ENCODE measurements at places on chromosomes 3 and 15.

DNA sequence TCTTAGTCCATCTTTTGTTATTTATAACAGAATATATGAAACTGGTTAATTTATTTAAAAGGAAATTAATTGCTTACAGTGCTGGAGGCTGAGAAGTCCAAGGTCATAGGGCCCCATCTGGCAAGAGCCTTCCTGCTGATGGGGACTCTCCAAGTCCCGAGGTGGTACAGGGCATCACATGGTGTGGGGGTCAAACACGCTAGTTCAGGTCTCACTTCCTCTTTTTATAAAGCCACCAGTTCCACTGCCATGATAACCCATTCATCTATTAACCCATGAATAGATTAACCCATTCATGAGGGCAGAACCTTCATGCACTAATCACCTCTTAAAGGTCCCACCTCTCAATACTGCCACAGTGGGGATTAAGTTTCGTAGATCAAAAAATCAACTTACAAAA lies 659.3 kb downstream of the NAALADL2 start:
- H3K4me1 ChIP-seq, result no peaks in the 10 kb centered on the region
- H3K36me3 ChIP-seq, result no peaks in the 10 kb centered on the region
- H3K27ac ChIP-seq, result no peak overlapping the region
- DNase-seq, result peak; percentile 21

GRCh38 chr3:146912241-146913015 lies 307.3 kb upstream of the PLSCR5 start:
- H3K36me3 ChIP-seq, result no peaks in the 10 kb centered on the region
- H3K27me3 ChIP-seq, result no peaks in the 10 kb centered on the region
- H3K4me3 ChIP-seq, result no peak overlapping the region

DNA sequence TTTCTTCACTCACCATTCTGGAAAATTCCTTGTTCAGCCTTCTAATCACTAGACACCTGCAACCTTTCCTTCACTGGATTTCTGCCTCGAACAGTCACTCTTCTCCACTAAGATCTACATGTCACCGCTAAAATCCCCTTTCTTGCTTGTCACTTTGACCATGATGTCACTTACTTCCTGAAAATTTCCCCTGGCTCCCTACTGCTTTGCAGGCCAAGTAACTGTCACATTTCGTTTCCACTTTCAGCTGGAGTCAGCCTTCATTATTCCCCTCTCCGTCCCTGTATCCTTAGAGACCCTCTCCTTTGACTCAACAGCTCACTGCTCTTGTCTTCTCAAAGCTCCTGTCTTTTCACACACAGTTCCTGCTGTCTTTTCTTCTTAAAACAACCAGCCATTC lies 15.9 kb downstream of the CHL1 start:
- DNase-seq, result peak; percentile 50
- H3K27me3 ChIP-seq, result no peaks in the 10 kb centered on the region
- no peak overlapping the region for H3K27ac ChIP-seq
- H3K4me1 ChIP-seq, result no peaks in the 10 kb centered on the region
- no peak overlapping the region for H3K4me3 ChIP-seq

DNA sequence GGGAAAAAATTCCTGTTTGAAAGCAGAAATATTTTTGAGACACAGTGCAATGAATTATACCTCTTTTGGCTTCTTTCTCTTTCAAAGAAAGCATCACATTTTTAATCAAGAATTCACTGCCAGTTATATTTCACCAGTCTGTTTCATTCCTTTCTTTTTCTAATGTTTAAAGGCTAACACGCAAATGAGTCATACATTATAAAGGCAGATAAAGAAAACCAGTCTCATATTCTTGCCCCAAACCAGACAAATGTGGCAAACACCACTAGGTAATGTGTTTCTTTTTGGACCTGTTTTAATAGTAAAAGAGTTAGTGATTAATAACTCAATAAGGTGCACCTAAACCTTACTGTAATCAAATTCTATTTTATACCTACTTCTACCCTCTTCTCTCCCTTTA lies 83.8 kb downstream of the PLOD2 start:
- no peaks in the 10 kb centered on the region for H3K27me3 ChIP-seq
- H3K4me1 ChIP-seq, result no peaks in the 10 kb centered on the region
- DNase-seq, result no peak
- no peak overlapping the region for H3K27ac ChIP-seq
- H3K36me3 ChIP-seq, result no peaks in the 10 kb centered on the region

GRCh38 chr15:27219636-27220035 lies 248.7 kb downstream of the GABRG3 start:
- no peak for DNase-seq
- H3K36me3 ChIP-seq, result no peaks in the 10 kb centered on the region
- no peak overlapping the region for H3K27ac ChIP-seq
- no peak overlapping the region for H3K4me3 ChIP-seq
- H3K4me1 ChIP-seq, result no peaks in the 10 kb centered on the region

DNA sequence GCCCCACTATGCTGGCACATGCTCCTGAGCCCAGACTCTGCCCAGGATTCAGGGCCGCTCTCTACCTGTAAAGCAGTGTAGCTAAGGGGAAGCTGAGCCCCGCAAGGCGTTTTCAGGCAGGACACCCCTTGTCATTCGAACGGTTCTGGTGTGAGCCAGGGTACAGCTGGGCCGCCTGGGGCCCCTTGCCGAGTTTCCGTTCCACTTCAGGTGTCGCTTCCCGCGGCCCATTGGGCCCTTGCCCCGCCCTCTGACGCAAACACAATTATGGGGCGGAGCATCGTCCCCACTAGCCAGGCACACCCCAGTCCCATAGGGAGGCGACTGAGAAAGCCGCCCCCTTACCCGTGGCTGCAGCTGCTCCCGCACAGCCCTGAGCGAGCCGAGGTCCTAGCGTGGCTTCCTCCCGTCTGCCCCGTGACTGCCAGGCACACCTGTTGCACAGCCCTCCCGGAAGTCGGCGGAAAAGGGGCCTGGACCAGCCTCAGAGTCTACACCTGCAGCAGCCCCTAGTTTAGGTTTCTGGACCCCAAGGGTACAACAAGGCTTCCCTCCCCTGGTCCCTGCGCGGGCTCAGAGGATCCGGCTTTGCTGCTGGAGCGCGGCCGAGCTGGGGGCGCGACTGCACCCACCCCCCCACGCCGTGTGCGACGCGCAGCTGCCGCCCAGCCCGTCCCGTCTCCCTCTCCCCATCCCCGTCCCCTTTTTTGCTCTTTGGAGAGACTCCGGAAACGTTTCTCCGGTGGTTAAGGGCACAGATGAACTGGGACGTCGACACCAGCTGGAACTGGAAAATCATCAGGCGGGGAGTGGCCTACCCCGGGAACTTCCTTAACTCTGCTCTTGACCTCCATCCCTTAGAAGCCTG lies at the start of gene PLSCR2:
TSS of gene PLSCR2 (minus strand) at position 412 of the 868 bp plus-strand sequence. CDS start 9,657 bp downstream, outside the sequence.
- no peak within 1 kb of the TSS for H3K27ac ChIP-seq
- peaks cover 4% of the 10 kb centered on the region for H3K4me1 ChIP-seq
- peak within 1 kb of the TSS; percentile 52 for H3K4me3 ChIP-seq
- H3K36me3 ChIP-seq, result no peaks in the 10 kb centered on the region
- peak; percentile 8 for DNase-seq
- H3K27me3 ChIP-seq, result no peaks in the 10 kb centered on the region

GRCh38 chr3:111676211-111677006 lies 81.3 kb upstream of the ZBED2 start:
- peaks cover 17% of the 10 kb centered on the region for H3K4me1 ChIP-seq
- no peaks in the 10 kb centered on the region for H3K36me3 ChIP-seq
- no peak overlapping the region for H3K27ac ChIP-seq
- H3K4me3 ChIP-seq, result peak overlapping the region; percentile 67

- H3K36me3 ChIP-seq, result peaks cover 5% of the 10 kb centered on the region
- no peak overlapping the region for H3K27ac ChIP-seq
- H3K27me3 ChIP-seq, result no peaks in the 10 kb centered on the region
Measured at GRCh38 chr3:44950275-44950734, 25.7 kb downstream of the ZDHHC3 start.

DNA sequence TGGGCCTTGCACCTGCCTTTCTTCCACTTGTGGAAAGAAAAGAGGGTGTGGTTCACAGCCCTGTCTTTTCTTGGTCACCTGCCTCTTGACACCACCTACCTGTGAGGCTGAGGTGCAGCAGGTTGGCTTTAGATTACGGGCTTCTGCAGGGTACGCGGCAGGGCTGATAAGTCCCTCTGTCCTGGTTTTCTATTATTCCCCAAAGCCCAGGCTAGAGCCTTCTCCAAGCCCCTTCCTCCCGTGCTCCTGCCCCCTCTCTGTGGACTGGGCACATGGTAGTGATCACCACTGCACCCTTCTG lies 44.8 kb upstream of the HACD2 start:
- no peaks in the 10 kb centered on the region for H3K36me3 ChIP-seq
- no peaks in the 10 kb centered on the region for H3K27me3 ChIP-seq
- no peak overlapping the region for H3K27ac ChIP-seq
- DNase-seq, result no peak
- no peaks in the 10 kb centered on the region for H3K4me1 ChIP-seq
- H3K4me3 ChIP-seq, result no peak overlapping the region

- H3K4me1 ChIP-seq, result no peaks in the 10 kb centered on the region
- DNase-seq, result no peak
- no peak overlapping the region for H3K27ac ChIP-seq
- no peak overlapping the region for H3K4me3 ChIP-seq
- H3K36me3 ChIP-seq, result no peaks in the 10 kb centered on the region
Measured at GRCh38 chr3:154730186-154730585, 300.2 kb upstream of the GPR149 start.

GRCh38 chr3:117586161-117586560 lies 876.6 kb downstream of the TUSC7 start:
- no peak for DNase-seq
- H3K4me1 ChIP-seq, result no peaks in the 10 kb centered on the region
- no peaks in the 10 kb centered on the region for H3K36me3 ChIP-seq
- H3K27me3 ChIP-seq, result no peaks in the 10 kb centered on the region
- H3K4me3 ChIP-seq, result no peak overlapping the region
- no peak overlapping the region for H3K27ac ChIP-seq

DNA sequence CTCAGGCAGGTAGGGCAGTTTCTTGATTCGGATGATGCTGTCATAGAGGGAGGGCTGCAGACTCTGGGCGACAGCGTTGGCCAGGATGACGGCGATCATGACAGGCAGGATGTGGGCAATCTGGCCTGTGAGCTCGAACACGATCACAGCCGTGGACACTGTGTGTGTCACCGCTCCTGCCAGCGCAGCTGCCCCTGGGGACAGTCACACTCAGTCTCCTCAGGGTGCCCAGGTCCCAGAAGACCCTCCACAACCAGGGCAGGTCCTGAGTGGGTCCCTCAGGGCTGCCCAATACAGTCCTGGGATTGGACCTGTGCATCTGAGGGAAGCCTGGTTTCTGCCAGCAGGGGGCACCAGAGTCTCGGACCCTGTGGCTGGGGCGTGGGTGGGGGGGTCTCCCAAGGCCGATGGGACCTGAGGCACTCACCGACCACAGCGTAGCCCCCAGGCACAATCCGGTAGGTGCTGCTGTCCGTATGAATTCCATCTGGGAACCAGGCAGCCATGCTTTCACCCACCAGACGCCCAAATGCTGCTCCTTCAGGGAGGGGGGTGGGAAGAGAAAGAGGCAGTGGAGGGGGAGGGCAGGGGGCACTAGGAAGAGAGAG lies 7.2 kb downstream of the CLCN2 start:
- no peaks in the 10 kb centered on the region for H3K4me1 ChIP-seq
- H3K36me3 ChIP-seq, result no peaks in the 10 kb centered on the region
- H3K27me3 ChIP-seq, result no peaks in the 10 kb centered on the region
- DNase-seq, result no peak
- no peak overlapping the region for H3K27ac ChIP-seq

GRCh38 chr3:128994581-128995546 lies 988 bp upstream of the CFAP92 start:
- 0 out of 2 replicates have a peak, but pooled peaks cover 4% of the 10 kb centered on the region for H3K4me1 ChIP-seq
- no peak overlapping the region for H3K27ac ChIP-seq
- H3K27me3 ChIP-seq, result peaks cover 13% of the 10 kb centered on the region
- no peaks in the 10 kb centered on the region for H3K36me3 ChIP-seq

DNA sequence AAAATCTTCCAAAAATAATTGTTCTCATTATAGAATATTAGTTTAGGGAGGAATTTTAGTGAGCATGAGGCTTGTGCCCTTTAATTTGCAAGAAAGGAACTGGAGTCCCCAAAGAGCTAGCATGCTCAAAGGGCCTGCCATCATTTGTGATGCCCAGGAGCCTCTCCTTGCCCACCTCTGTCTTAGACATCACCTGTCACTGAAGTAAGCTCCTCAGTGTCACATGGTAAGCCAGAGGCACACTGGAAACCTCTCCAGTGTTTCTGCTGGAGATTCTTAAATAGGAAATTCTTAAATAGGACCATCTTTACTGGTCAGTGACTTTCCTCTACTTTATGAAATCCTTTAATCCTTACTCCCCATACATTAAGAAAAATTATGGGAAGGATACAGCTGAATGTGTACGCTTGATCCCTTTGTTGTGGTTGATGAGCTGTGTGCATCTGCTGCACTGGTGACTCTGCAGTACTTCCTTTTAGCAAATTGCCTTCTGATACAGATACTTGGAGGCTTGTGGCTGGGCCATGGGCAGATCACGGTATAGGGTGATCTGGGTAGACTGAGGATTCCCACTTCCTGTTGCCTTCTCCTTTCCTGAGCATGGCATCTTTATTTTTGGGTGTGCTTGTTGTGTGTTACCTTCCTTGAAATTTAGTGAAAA lies 197.4 kb downstream of the KLHL25 start:
- peaks cover 4% of the 10 kb centered on the region for H3K36me3 ChIP-seq
- no peak overlapping the region for H3K4me3 ChIP-seq
- no peaks in the 10 kb centered on the region for H3K4me1 ChIP-seq
- H3K27me3 ChIP-seq, result no peaks in the 10 kb centered on the region

GRCh38 chr3:114178770-114179368 lies at the start of gene DRD3:
Gene DRD3, minus strand, starts transcription at chr3:114179052. Its CDS starts 7,060 bp downstream, at chr3:114171992.
- no peak within 1 kb of the TSS for H3K27ac ChIP-seq
- no peaks in the 10 kb centered on the region for H3K27me3 ChIP-seq
- no peak for DNase-seq
- H3K4me1 ChIP-seq, result no peaks in the 10 kb centered on the region
- H3K4me3 ChIP-seq, result no peak within 1 kb of the TSS
- H3K36me3 ChIP-seq, result no peaks in the 10 kb centered on the region

DNA sequence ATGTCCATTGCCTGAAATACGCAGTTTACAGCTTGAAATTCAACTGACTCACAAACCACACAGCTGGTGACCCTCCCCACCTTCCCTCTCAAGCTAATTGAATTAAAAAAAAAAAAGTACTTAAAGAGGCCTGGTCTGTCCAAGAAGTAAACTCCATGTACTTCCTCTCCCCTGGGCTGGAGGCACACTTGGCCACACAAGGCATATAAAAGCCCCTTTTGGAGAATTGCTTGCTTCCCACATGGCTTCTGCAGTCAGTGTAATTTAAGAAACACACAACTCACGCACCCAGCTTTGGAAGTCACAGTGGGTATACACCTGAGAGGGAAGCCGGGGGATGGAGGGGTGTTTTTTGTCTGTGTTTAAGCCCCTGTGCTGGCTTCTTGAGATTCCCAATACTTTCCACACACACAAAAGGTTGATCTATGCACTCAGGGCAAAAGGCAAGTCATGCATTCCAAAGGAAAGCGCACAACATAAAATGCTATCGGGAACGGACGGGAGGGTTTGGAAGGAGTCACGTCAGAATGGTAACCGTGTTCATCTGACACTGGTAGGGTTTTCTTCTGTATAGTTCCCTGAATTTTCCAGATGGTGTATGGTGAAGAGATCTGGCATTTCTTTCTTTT lies 106.6 kb upstream of the ALDH1A3 start:
- no peaks in the 10 kb centered on the region for H3K27me3 ChIP-seq
- H3K4me3 ChIP-seq, result no peak overlapping the region
- no peak for DNase-seq
- H3K27ac ChIP-seq, result no peak overlapping the region
- H3K36me3 ChIP-seq, result no peaks in the 10 kb centered on the region
- H3K4me1 ChIP-seq, result no peaks in the 10 kb centered on the region

- peaks cover 28% of the 10 kb centered on the region for H3K4me1 ChIP-seq
- H3K4me3 ChIP-seq, result no peak overlapping the region
- H3K27me3 ChIP-seq, result no peaks in the 10 kb centered on the region
Measured at GRCh38 chr3:143416229-143416628, 296.7 kb downstream of the CHST2 start.

Data from GM12878 (cell line).